Skin of body (tissue), 3 donors: ENCODE measurements at places on chromosomes 4 and X.

DNA sequence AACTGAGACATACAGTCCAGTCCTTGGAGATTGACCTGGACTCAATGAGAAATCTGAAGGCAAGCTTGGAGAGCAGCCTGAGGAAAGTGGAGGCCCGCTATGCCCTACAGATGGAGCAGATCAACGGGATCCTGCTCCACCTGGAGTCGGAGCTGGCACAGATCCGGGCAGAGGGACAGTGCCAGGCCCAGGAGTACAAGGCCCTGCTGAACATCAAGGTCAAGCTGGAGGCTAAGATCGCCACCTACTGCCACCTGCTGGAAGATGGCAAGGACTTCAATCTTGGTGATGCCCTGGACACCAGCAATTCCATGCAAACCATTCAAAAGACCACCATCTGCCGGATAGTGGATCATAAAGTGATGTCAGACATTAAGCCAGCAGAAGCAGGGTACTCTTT is 20.4 kb upstream of the FRMPD3 start:
- DNase-seq: no peak

GRCh38 chr4:144967161-144967560 is 130.8 kb downstream of the ANAPC10 start:
- no peak for DNase-seq

GRCh38 chr4:3041192-3042142 is 32.9 kb downstream of the HTT-AS start:
- DNase-seq: no peak

DNA sequence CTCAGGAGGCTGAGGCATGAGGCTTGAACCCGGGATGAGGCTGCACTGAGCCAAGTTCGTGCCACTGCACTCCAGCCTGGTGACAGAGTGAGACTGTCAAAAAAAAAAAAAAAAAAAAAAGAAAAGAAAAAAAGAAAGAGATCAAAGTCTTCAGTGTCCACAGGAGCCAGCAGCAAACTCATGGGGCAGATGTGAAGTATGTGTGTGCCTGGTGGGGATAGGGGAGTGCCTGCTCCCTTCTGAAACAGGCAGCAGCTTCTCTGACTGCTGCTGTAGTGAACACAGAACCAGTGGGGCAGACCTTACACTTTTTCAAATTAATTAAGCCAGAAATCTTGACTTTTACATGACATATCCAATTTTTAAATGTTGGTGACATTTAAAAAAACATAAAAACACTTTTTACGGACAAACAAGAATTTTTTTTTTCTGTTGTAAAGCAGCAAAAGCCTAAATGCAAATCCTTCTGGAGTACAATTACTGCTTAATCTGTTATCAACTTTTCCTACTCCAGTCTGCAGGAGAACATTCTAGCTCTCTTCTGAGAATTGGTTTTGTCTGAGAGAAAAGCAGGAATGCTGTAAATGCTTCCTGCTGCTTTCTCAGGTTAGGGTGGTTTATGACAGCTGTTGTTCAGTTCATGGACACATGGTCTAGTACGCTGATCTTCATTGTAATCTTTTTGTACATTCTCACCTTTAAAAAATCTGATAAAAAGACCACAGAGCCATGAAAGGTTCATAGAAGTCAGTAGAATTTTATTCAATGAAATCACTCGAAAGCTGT is 311.1 kb downstream of the CAMK2D start:
- no peak for DNase-seq

DNA sequence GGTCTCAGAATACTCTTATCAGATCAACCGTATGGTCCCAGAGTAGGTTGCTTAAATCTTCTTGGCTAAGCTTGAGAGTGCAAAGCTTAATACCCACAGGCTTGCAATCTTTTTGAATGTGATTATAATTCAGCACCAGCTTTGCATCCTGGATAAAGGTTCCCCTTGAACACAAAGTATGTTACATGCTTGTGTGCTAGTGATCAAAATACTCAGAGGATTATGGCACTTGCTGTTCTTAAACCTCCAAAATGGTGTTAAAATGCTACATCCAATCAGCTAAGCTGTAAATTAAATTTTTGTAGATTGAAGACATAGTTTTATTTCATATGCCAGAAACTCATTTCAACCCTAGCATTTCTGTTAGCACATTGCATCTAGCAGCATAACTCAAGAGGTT is 812.2 kb upstream of the TENM3 start:
- no peak for DNase-seq

DNA sequence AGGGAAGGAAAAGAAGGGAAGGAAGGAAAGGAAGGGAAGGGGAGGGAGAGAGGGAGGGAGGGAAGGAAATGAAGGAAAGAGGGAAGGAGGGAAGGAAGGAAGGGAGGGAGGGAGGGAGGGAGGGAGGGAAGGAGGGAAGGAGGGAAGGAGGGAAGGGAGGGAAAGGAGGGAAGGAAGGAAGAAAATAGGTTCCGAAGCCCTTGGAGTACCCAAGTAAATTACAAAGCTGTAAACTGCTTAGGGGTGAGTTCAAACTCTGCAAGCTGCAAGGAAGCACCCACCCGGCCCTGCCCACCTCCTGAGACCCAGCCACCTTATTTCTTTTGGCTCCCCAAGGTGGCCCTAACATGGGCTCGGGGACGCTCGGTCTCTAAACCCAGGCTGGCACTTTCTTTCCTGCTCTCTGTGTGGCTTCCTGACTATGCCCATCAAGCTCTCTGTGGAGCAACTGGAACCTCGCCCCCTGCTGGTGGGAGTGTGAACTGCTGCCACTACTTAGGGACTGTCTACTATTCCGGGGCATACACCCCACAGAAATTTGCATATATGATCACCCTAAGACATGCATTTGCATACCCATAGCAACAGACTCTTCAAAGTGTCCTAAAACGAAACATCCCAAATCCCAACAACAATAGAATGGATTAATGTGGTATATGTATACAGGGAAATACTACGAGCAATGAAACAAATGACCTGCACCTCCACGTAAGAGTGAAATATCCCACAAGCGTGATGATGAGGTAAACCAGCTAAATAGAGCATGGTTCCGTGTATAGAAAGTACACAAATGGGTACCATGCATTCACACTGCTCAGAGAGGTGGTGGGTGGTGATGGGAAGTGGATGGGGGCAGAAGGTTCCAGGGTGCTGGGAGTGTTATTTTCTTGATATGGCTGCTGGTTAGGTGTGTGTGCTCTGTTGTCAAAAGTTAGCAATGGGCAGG is 151.7 kb upstream of the TBL1X start:
- no peak for DNase-seq
